Epithelial cell of esophagus (primary cell): ENCODE measurements at places on chromosomes 7 and 10.

- no peak for DNase-seq
Observed at GRCh38 chr7:140684066-140684950, 11.6 kb downstream of the ADCK2 start.

GRCh38 chr10:12042409-12042796 is 206 bp downstream of the UPF2 start:
- DNase-seq = peak; percentile 23

DNA sequence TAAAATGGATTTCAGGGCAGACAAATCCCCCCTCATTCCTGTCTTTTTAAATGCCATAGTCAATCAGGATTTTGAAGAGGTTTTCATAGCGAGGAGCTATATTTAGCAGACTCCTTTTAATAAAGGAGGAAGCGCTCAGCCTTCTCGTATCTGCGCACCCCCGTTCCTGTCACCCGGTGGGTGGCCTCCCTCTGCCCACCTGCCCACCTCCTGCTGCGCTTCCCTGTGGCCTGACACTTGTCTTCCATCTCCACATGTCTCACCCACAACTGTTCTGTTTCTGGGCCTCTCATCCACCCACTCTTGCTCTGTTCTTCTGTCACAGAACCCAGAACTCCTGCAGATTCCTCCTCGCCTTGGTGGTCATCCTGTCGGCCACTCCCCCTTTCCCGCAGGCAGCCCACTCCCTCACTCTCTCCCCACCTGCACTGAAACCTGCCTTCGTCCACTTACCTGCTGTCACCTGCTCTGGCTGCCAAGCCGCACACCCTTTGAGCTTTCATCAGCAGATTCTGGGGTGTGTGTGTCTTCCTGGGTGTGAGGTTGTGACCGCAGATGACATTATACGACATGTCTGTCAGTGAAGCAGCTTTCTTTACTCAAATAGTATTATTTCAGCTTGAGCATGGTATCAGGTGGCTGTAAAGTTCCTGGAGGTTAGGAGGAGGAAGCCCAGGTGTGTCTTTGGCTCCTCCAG is 163.5 kb upstream of the AGK start:
- DNase-seq = no peak

- DNase-seq = peak; percentile 64
Observed at GRCh38 chr10:79069325-79070080, 737 bp downstream of the ZMIZ1 start.

DNA sequence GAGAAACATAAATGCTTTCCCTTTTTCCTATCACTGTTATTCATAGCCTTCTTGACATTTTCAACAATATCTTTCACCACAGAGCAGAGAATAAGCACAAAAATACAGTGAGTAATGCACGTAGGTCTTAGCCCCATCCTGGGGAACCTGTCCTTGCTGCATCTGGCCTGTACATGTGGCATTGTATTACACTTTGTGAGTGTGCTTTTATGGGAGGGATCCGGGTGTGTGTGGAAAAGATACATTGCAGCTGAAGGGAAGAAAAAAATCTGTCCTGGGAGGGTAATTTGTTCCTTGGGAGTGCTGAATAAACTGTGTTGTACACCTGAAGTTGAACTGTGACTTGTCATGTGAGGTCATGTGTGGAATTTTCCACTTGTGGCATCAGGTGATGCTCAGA is 422.7 kb upstream of the LRGUK start:
- peak; percentile 58 for DNase-seq

DNA sequence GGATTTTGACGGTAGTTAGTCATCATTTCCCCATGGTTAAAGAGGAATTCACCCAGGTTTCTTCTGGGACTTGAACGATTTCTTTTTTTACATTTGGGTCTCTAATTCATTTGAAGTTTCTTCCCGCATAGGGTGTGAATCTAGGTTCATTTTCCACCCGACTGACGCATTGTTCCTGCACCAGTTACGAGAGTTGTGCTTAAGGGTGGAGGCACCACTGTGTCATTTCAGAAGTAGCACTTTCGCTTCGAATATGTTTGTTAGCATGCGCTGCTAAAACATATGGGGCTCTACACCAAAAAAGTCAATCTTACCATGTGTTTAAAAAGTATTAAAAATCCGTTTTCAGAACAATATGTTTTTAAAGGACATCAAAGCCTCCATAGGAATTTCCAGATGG is 140.3 kb downstream of the VIPR2 start:
- DNase-seq = no peak

DNA sequence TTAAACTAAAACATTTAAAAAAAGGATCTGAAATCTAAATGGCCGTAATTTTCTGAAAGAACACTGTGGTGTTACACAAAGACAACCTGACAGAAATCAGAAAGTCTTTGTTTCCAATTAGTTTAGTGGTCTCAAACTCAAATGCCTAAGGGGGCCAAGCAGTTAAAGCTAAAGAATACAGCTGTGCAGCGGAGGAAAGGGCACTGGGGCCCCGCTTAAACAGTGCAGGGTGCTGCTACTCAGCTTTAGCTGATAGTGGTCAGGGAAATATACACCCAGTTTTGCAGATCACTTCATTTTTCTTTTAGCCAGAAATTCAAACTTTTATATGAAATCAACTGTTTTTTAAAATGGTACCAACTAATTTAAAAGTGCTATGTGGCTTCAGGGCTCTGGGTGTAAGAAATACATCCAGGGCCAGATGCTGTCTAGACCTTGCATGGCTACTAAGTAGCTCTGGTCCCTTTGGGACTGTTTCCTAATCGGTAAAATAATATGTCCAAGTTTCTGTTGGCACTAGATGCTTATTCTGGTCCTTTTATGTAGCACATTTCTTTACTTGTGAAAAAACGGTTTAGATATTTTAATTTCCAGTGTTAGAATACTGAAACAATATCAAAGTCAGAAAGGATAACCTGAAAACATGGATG is 161.8 kb upstream of the LAMB4 start:
- no peak for DNase-seq

DNA sequence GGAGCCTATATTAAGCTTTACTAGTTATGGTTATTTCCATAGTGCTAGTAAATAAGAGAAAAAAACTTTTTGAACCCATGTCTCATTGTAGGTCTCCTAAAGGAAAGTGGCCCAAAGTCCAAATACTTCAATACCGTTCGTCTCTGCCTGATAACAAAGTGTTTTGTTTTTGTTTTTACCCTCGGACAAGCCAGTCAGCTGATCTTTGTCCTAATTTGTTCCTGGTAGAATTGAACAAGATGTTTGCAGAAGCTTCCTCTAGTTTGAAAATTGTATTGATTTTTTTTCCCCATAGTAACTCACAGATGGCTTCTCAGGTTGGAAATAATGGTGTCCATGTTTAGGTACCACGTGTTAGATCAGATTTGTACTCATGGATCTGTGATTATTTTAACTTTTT is 335.8 kb upstream of the KAT6B start:
- no peak for DNase-seq

DNA sequence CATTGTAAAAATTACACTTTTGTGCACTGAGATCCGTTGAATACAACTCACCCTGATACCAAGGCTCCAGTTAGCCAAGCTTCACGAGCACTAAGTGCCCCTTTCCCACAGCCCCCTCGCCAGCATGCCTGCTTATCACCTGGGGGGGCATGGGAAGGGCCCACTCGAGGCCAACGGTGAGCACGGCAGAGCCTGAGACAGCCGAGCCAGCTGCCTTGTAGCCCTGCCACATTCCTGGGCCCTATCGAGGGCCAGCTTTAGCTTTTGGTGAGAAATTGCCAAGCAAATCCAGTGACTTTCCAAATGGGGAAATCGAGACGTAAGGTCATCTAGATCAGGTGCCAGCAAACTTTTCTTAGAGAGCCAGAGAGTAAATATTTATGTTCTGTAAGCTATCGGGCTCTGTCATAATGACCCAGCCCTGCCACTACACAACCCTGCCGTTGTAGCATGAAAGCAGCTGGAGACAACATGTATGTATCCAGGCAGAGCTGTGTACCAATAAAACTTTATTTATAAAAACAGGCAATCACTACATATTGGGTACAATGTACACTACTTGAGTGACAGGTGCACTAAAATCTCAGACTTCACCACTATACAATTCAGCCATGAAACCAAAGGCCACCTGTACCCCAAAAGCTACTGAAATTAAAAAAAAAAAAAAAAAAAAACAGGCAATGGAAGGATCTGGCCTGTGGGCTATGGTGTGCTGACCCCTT is 83.6 kb downstream of the FAM53B start:
- no peak for DNase-seq

DNA sequence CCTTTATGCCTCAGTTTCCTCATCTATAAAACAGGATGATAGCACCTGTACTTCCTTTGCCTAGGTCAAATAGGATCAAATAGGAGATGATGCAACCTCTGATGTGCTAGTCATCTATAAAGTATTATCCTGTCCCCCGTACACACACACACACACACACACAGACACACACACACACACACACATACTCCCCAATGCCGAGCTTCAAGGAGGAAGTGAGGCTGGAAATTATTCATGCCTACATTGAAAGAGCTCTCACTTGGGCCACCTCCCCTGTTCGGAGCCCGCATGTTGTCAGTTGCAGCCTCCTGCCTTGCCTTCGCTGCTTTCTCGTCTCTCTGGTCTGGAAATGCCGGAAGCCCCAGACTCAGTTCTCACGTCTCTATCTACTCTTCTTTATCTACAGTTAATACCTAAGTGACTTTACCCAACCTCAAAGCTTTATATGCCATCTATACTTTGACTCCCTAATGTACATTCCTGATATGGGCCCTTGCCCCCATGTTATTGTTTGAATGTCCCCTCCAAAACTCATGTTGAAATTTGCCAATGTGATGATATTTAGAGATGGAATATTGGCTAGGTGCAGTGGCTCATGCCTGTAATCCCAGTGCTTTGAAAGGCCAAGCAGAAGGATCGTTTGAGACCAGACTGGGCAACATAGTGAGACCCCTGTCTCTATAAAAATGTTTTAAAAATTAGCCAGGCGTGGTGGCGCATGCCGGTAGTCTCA is 6.9 kb upstream of the UBE2H start:
- peak; percentile 71 for DNase-seq

DNA sequence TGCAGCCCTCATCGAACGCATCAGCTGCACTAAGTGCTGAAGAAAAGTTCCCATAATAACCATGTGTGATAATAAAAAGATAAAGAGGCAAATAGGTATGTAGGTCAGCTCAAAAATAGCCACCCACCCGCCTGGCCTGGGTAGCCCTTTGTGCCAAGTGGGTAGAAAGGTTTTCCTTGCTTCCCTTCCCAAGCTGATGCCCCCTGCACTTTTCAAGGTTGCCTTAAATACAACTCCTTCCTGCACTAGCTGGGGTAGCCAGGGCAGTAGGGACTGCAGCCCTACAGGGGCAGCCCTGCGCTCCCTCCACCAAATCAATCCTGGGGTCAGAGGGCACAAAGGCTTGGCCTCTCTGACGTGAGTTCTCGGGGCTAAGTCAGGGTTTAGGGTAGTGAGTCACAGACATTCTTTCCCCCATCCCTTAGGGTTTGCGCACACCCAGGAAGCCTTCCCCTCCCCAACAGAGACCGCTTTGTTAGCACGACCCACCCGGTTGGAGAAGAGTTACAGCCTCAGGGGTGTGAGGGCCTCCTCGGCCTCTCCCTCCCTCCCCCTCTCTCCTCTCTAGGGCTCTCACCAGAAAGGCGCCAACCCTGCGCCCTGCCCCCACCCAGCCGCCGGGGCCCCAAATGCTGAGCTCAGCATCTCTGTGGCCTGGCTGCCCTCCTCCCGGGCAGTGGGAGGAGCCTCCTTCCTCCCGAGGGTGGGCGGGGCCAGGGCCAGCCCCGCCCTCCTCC is 13.3 kb upstream of the DDIT4 start:
- DNase-seq = peak; percentile 79

GRCh38 chr10:101287997-101288635 is 58.9 kb upstream of the LBX1 start:
- DNase-seq = no peak

DNA sequence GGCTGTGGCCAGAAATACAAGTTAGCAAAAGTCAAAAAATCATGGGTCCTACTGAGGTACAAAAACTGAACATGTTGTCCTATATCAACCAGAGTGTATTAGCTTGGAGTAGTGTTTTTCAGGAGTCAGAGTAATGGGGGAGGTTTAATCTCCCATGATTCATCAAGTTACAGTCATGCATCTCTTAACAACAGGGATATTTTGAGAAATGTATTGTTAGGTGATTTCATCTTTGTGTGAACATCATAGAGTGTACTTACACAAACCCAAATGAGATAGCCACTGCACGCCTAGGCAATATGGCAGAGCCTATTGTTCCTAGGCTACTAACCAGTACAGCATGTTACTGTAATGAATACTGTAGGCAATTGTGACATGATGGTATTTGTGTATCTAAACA is 14.9 kb upstream of the TES start:
- DNase-seq = peak; percentile 88

DNA sequence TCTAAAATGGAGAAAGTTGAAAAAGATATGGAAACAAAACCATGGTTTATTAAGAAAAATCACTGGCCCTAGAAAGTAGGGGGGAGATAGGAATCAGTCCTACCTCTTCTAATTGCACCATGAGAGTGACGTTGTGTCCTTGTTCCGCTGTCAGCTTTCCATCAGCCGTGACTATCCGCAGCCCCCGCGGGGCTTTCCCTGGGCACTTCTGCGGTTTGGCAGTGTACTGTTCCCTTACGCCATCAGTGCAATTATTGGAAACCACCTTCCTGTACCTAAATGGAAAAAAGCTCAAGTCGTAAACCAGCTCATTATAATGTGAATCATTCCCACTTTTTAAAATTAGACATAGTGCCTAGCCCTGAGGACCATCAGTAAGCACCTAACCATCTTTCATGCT is 512.2 kb downstream of the SORCS1 start:
- peak; percentile 25 for DNase-seq

GRCh38 chr10:1732564-1732996 is 4.7 kb downstream of the ADARB2 start:
- DNase-seq = peak; percentile 45

GRCh38 chr10:122387572-122387971 is 13.1 kb downstream of the PLEKHA1 start:
- DNase-seq = no peak

DNA sequence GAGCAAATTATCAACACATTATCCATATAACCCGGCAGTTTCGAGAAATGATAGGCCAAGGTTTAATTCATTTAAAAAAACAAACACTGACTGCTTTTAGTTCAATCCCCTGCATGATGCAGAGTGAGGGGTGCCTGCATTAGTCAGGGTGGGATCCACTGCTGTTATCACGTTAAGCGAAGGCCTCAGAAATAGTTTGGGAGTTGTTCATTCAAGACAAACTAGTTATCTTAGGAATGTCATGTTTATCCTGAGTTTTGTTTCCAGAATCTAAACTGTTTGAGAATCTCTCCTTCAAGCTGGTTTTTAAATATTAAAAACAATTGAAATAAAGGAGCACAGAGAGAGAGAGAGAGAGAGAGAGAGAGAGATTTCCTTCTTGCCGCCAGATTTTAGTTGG is 36.6 kb upstream of the PFKP start:
- DNase-seq = no peak

- DNase-seq = peak; percentile 87
Observed at GRCh38 chr7:155962191-155962967, 150.1 kb upstream of the SHH start.

GRCh38 chr10:44558521-44558920 is 173.6 kb upstream of the CXCL12 start:
- no peak for DNase-seq

DNA sequence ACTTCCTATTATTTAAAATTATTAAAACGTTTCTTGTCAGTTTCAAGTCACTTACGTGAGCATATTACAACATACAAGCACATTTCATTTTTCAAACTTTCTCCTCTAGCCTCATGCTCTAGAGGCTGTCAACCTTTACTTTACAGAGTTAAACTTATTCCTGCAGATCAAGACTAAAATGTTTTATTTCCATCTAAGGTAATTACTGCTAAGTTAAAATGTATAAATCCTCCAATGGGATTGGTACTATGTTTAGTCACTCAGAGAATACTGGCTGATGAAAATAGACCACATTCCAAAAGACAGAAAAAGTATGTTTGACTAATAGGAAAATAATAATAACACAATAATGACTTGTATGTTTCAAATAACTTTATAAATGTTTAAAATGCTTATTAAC is 8.4 kb upstream of the TRDMT1 start:
- DNase-seq = no peak
